ENCODE measurements at places on chromosomes 11 and 22.

DNA sequence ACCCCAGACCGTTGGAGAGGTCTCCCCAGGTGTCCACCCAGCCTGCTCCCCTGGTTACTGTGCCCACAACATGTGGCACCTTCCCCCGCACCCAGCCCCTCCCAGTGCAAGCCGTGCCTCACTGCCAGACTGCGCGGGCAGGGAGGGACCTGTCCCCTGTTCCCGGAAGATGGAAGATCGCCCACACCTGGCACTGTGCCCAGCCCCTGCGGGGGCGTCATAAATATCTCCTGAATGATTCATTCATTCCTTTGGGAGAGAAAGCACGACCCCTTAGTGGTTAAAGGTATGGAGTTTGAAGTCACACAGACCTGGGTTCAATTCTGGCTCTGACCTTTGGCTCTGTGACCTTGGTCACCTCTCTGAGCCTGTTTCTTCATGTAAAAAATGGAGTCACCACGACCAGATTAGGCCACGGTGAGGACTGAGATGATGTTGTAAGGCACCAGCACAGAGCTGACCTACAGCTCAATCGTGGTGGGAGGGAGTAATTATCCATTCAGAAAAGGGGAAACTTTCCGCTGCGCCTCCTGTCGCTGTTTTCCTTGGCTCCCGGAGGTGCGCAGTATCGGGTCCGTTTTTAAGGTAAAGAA lies 497 bp upstream of the SYT12 start:
- peak overlapping the region; percentile 32 for H3K27ac ChIP-seq
- peaks cover 17% of the 10 kb centered on the region for H3K27me3 ChIP-seq
- peak overlapping the region; percentile 64 for H3K4me3 ChIP-seq
- H3K36me3 ChIP-seq, result peaks cover 11% of the 10 kb centered on the region
- DNase-seq, result no peak

GRCh38 chr11:6402061-6402470 lies 11.8 kb downstream of the SMPD1 start:
- H3K36me3 ChIP-seq, result peaks cover 17% of the 10 kb centered on the region
- no peaks in the 10 kb centered on the region for H3K27me3 ChIP-seq
- peak overlapping the region; percentile 87 for H3K4me3 ChIP-seq
- peaks cover 59% of the 10 kb centered on the region for H3K4me1 ChIP-seq
- DNase-seq, result no peak
- peak overlapping the region; percentile 92 for H3K27ac ChIP-seq

- no peak for DNase-seq
- H3K4me1 ChIP-seq, result no peaks in the 10 kb centered on the region
- H3K27ac ChIP-seq, result no peak overlapping the region
These were observed 19.4 kb downstream of the EHF start for GRCh38 chr11:34640050-34640923.

GRCh38 chr11:11977206-11977938 lies 31.1 kb downstream of the DKK3 start:
- no peak overlapping the region for H3K4me3 ChIP-seq
- H3K27me3 ChIP-seq, result peaks cover 2% of the 10 kb centered on the region
- H3K36me3 ChIP-seq, result peaks cover 3% of the 10 kb centered on the region
- H3K4me1 ChIP-seq, result peaks cover 11% of the 10 kb centered on the region
- peak overlapping the region; percentile 5 for H3K27ac ChIP-seq

- no peaks in the 10 kb centered on the region for H3K27me3 ChIP-seq
- H3K4me1 ChIP-seq, result no peaks in the 10 kb centered on the region
- DNase-seq, result no peak
- no peak overlapping the region for H3K4me3 ChIP-seq
- H3K27ac ChIP-seq, result no peak overlapping the region
- H3K36me3 ChIP-seq, result peaks cover 15% of the 10 kb centered on the region
These were observed 20.1 kb upstream of the TMEM191C start for GRCh38 chr22:21446827-21447690.

DNA sequence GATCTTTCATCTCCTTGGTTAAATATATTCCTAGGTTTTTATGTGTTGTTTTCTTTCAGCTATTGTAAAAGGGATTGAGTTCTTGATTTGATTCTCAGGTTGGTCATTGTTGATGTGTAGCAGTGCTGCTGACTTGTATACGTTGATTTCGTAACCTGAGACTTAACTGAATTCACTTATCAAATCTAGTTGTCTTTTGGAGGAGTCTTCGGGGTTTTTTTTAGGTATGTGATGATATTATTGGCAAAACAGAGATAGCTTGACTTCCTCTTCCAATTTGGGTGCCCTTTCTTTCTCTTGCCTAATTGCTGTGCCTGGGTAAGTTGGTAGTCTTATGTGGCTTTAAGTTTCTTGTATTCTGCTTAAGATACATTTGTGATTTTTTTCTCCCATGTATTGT lies 52.8 kb downstream of the CBL start:
- no peak overlapping the region for H3K27ac ChIP-seq
- peaks cover 3% of the 10 kb centered on the region for H3K36me3 ChIP-seq
- DNase-seq, result no peak

DNA sequence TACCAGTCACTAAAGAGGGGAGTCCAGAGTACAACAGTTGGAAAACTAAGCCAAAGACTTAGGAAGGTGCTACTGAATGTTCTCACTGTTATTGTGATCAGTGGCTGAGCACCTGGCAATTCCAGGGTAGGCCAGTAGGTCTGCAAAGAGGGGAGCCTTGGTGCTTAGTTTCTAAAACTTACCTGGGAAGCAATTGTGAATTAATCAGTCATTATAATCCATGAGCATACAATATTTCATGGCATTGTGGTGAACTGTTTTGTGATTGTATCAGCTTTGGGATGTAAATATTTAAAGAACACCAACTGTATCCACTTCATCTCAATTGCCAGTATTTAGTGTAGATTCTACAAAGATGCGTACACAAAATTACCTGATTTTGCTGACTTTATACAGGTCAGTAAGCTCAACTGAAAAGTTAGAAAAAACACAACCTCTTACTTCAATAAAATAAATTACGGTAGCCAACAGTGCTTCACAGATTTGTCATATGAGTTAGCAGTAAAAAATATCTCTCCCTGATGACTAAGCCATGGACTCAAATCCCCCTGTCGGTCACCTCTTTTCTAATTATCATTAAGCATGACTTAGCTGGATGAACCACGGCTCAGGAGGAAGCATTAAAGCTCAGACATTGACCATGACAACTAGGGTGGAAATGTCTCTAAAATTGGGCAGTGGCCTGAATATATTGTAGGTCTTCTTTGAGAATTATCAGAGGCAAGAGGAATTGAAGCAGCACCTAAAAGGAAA lies 30.8 kb upstream of the SORL1 start:
- H3K27ac ChIP-seq, result peak overlapping the region; percentile 9
- no peaks in the 10 kb centered on the region for H3K27me3 ChIP-seq
- no peak overlapping the region for H3K4me3 ChIP-seq
- DNase-seq, result no peak
- H3K4me1 ChIP-seq, result peaks cover 27% of the 10 kb centered on the region
- H3K36me3 ChIP-seq, result no peaks in the 10 kb centered on the region

DNA sequence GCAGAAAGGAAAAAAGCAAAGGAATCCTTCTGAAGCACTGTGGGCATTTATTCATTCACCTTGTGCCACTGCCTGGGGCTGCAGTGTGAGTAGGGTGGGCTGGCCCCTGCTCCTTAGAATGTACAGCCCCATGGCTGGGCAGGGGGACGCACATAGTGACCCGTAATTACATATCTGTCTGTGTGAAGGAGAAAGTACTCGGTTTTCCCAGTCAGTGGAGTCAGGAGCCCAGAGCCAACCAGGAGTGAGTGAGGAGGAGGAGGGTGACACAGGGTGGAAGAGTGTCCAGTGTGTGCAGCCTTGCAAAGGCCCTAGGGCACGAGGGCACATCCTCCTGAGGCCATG lies 91.9 kb downstream of the CDKN1C start:
- H3K36me3 ChIP-seq, result peaks cover 4% of the 10 kb centered on the region
- H3K4me1 ChIP-seq, result no peaks in the 10 kb centered on the region
- no peak for DNase-seq
- H3K27me3 ChIP-seq, result peaks cover 22% of the 10 kb centered on the region

- no peak overlapping the region for H3K27ac ChIP-seq
- DNase-seq, result no peak
- no peak overlapping the region for H3K4me3 ChIP-seq
- peaks cover 46% of the 10 kb centered on the region for H3K27me3 ChIP-seq
- no peaks in the 10 kb centered on the region for H3K36me3 ChIP-seq
- peaks cover 13% of the 10 kb centered on the region for H3K4me1 ChIP-seq
These were observed 2.4 kb upstream of the CTSF start for GRCh38 chr11:66570850-66571180.

DNA sequence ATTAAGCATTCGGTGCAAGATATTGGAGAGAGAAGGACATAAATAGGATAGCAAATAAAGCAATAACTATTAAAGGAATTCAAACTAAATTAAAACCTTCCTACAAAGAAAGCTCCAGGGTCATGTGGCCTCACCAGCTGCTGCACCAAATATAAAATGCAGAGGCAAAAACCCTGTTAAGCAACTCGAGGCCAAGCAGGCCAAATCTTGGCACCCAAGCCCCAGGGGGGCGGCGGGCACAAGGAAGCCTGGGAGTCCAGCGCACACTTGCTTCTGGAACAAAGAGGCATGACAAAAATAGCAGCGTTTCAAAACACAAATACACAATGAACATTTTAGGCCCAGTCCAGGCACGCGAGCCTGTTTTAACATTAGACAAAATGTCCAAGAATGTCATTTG lies 20.8 kb downstream of the KRTAP5-6 start:
- H3K27ac ChIP-seq, result no peak overlapping the region
- no peaks in the 10 kb centered on the region for H3K36me3 ChIP-seq
- no peak for DNase-seq
- peaks cover 1% of the 10 kb centered on the region for H3K4me1 ChIP-seq

DNA sequence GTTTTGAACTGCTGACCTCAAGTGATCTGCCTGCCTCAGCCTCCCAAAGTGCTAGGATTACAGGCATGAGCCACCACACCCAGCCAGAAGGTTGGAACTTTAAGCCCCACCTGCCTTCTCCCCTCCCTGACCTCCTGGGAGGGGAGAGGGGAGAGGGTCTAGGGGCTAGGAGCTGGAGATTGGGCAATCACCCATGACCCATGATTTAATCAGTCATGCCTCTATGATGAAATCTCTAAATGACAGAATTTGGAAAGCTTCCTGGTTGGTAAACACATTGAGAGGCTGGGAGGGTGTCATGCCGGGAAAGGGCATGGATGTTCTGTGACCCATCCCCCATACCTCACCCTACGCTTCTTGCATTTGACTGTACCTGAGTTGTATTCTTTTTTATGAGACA lies 17.1 kb upstream of the TFIP11 start:
- no peak overlapping the region for H3K4me3 ChIP-seq
- no peak overlapping the region for H3K27ac ChIP-seq
- no peak for DNase-seq
- H3K27me3 ChIP-seq, result no peaks in the 10 kb centered on the region
- peaks cover 91% of the 10 kb centered on the region for H3K36me3 ChIP-seq

DNA sequence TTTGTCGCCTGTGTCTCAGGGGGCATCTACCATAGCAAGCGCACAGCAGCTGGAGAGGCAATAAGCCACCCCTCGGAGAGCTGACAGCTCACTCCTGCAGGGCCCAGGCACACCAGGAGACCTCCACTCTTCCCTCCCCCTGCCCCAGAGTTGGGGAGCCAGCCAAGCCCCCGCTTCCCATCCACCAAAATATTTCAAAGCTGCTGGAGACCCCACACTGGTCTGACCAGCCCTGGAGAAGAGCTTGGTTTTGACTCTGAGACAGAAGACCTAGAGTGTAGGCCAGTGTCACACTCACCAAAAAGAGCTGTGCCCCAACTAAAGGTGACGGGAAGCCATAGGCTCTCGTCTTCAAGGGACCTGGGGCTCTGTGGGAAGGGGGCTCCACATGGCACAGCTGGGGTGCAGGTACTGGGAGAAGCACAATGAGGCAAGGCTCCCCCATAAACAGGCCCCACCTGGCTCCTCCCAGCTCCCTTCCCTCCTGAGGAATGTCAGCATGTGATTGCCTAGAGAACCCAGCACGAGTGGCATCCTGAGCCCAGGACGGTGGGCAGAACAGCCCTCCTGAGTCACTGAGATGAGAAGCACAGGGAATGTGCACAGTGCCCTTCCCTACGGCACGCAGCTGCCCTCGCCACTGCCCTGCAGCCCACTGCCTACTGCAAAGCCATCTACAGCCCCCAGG lies 5.8 kb upstream of the GNAZ start:
- no peak overlapping the region for H3K4me3 ChIP-seq
- no peak for DNase-seq
- H3K27me3 ChIP-seq, result peaks cover 10% of the 10 kb centered on the region
- H3K36me3 ChIP-seq, result peaks cover 4% of the 10 kb centered on the region
- H3K4me1 ChIP-seq, result peaks cover 8% of the 10 kb centered on the region

GRCh38 chr11:108854346-108854745 lies 189.5 kb downstream of the DDX10 start:
- H3K27ac ChIP-seq, result peak overlapping the region; percentile 97
- H3K4me1 ChIP-seq, result peaks cover 16% of the 10 kb centered on the region
- H3K27me3 ChIP-seq, result no peaks in the 10 kb centered on the region
- H3K4me3 ChIP-seq, result peak overlapping the region; percentile 85
- no peak for DNase-seq
- H3K36me3 ChIP-seq, result no peaks in the 10 kb centered on the region

DNA sequence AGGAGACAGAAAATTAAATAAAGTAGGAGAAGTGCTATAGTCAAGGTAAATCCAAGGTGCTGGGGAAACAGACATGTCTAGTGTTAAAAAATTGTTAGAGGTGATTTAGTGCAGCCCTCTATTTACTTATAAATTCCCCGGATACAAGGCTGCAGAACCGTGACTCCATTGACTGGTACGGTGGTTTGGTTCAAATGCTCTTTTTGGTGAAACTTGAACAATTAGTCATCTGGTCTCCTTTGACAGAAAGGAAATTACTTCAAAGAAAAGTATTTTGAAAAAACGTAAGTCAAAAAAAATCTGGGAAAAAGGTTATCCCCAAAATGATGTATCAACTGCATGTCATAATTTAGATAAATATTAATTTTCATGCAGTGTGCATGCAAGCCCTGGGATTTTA lies 399.2 kb downstream of the CNTN5 start:
- no peak overlapping the region for H3K27ac ChIP-seq
- no peak overlapping the region for H3K4me3 ChIP-seq
- no peaks in the 10 kb centered on the region for H3K36me3 ChIP-seq
- no peaks in the 10 kb centered on the region for H3K27me3 ChIP-seq

DNA sequence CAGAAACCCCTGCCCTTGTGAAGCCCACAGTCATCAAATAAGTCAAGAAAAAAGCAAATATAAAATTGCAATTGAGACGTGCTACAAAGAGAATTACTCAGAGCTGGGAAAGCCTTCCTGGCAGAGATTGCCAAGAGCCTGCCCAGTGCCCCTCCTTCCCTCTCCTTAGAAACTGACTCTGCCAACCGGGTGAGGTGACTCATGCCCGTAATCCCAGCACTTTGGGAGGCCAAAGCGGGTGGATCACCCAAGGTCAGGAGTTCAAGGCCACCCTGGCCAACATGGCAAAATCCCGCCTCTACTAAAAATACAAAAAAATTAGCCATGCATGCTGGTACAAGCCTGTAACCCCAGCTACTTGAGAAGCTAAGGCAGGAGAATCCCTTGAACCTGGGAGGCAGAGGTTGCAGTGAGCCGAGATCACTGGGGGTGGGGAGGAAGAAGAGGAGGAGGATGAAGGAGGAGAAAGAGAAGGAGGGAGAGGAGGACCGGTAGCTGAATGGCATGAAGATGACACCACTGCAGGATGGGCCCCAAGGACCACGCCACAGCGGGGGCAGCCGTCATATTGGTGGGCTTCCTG lies 76.1 kb upstream of the RTL6 start:
- H3K36me3 ChIP-seq, result no peaks in the 10 kb centered on the region
- peaks cover 38% of the 10 kb centered on the region for H3K27me3 ChIP-seq
- DNase-seq, result no peak
- no peak overlapping the region for H3K4me3 ChIP-seq

- no peak overlapping the region for H3K4me3 ChIP-seq
- H3K36me3 ChIP-seq, result no peaks in the 10 kb centered on the region
- H3K27ac ChIP-seq, result no peak overlapping the region
- no peak for DNase-seq
- no peaks in the 10 kb centered on the region for H3K27me3 ChIP-seq
These were observed 229.2 kb upstream of the MTNR1B start for GRCh38 chr11:92740276-92740675.

GRCh38 chr22:42955848-42956247 lies 59.1 kb downstream of the PACSIN2 start:
- H3K4me1 ChIP-seq, result peaks cover 36% of the 10 kb centered on the region
- no peak overlapping the region for H3K4me3 ChIP-seq
- H3K36me3 ChIP-seq, result peaks cover 4% of the 10 kb centered on the region

Data from effector memory CD8-positive, alpha-beta T cell (primary cell).